NCI-H446 (cell line): ENCODE measurements at places on chromosomes 4 and X.

DNA sequence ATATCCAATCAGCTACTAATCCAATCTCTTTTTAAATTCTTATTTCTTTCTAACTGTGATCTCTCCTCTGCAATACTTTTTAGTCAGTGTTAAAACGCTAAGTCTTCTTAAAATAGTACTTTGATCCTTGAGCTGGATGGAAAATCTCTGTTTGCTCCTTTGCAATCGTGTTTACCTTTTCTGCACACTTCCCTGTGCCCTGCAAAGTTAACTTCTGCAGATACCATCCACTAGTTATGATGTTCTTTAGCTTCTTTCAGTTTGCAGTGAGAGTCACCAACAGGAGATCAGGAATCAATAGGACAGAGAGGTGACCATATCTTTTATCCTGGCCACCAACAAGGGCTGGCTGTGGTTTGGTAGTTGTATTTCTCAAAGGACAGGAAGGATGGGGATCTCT is 391.5 kb downstream of the GASK1B start:
- DNase-seq, result no peak

- no peak for DNase-seq
These were observed 101.2 kb downstream of the ZNF674 start for GRCh38 chrX:46444011-46444410.

- DNase-seq, result no peak
These were observed 302.7 kb upstream of the ADGRL3 start for GRCh38 chr4:60897415-60897814.

DNA sequence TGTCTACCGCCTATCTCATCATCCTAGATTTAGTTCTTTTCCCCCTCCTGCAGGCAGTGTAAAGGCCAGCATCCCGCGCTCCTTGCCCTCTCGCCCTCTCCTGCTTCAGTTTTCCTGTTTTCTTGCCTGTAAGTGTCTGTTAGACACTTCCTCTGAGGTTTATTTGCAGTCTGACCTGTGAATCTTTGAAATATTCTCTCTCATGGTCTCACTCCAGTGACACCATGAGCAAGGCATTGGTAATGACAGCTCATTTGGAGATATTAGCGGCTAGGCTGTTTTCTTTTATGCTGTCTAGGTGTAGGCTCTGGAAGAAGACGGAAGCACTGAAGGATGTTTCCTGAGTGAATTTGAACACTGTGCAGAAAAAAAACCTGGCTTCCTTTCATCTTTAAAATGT is 179.6 kb downstream of the KDR start:
- no peak for DNase-seq
